CD4-positive, alpha-beta T cell treated with Interleukin-4 for 4 hours (primary cell): ENCODE measurements at places on chromosomes 12 and 14.
A peak's percentile ranks its signal among the peaks of the same experiment; 100 is the strongest.

GRCh38 chr14:77825895-77826519 lies 26.1 kb downstream of the ADCK1 start:
- no peak for DNase-seq

- no peak for DNase-seq
Observed at GRCh38 chr12:41967668-41968500, 176.8 kb downstream of the GXYLT1 start.

DNA sequence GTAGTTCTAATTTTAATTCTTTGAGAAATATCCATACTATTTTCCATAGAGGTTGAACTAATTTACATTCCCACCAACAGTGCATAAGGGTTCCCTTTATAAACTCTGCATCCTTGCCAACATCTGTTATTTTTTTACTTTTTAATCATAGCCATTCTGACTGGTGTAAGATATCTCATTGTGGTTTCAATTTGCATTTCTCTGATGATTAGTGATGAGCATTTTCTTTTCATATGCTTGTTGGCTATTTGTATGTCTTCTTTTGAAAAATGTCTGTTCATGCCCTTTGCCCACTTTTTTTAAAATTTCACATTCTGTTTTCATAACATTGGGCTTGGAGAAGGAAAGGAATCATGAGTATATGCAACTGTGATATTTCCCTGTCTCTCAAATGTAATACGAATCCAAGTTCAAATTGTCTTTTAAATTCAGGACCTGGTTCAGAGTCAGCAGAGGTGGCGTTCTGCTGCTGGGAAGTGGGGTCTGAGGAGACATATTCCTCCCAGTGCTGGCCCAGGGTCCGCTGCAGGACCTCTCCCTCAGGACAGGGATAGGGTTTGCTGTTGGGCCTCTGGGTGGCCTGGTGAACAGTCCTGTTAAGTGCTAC lies 81.2 kb upstream of the ETV6 start:
- no peak for DNase-seq

- peak; percentile 51 for DNase-seq
Observed at GRCh38 chr12:49092086-49092815, 2.4 kb downstream of the DHH start.

GRCh38 chr14:104353921-104354701 lies 215.7 kb downstream of the KIF26A start:
- no peak for DNase-seq

DNA sequence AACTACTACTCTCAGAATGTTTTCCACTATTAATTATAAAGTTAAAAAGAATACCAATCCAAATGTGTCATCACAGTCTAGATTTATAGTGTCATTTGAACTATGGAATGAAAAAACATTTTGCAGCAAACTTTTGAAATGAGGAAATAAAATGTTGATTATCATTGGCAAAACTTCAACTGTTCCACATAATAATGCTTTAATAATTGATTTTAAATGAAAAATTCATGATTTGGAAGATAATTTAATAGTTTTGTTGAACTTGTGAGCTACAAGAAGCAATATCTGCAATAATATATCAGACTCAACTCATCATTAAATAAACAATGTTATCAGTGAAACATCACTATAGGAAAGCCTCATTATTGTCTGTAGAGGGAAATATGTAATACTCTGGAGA lies 48.2 kb upstream of the DCN start:
- no peak for DNase-seq

GRCh38 chr14:85599939-85600338 lies 70.0 kb downstream of the FLRT2 start:
- no peak for DNase-seq

- peak; percentile 57 for DNase-seq
Observed at GRCh38 chr12:53232646-53233461, 845 bp upstream of the RARG start.

GRCh38 chr12:145369-145960 lies 68.5 kb downstream of the SLC6A12 start:
- DNase-seq: no peak

DNA sequence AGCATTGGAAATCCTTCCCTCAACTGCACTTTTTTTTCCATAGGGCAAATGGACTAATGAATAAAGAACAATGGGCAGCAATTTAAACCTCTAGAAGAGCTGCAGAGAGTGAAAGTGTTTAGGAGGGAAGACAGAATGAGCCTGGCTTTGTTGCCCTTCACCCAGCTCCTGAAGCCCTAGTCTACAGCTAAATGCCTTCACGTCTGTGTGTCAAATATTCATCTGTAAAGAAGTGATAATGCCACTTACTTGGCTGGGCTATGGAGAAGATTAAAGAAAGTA lies 45.6 kb downstream of the FLRT2 start:
- no peak for DNase-seq

GRCh38 chr14:83894568-83894967 lies 1635.4 kb upstream of the FLRT2 start:
- no peak for DNase-seq

- DNase-seq: peak; percentile 69
Observed at GRCh38 chr14:23660290-23661226, 24.4 kb downstream of the DHRS2 start.

- peak; percentile 60 for DNase-seq
Observed at GRCh38 chr12:47207829-47208248, 128.1 kb upstream of the AMIGO2 start.

DNA sequence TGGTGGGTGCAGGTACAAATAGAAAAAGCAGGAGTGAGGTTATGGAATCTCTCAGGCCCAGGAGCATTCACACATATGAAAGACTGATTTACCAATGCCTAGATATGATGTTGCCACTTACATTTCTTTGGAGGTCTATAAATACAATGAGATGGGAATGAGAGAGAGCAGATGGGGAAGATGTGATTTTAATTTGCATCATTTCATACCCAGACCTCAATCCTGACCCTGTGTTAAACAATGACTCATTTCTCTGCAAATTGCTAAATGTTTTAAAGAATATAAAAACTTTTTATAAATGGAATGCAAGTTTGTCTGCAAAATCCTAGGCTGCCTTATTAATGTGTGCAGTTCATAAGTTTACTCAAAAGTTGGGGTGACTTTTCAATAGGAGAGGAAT lies 38.6 kb upstream of the GNG2 start:
- no peak for DNase-seq

DNA sequence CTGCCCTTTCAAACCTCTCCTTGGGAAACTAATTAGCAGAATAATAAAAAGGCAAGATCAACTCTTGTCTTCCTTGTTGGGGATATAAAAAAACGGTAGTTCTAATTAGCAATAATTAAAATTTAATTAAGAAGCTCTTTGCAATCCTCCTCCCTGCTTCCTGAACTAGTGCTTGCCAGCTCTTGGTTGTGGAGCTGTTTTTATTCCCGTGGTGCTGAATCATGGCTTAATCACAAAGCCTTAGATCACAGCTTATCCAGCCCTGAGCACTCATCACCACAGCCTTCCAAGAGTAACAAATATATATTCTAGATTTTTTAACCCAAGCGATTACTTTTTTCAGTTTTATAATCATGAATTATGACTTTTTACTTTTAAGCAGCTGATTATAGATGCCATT lies 63.2 kb upstream of the INSM2 start:
- no peak for DNase-seq

GRCh38 chr12:56645201-56645716 lies 525 bp downstream of the ATP5F1B start:
- DNase-seq: no peak

- DNase-seq: no peak
Observed at GRCh38 chr12:119994892-119995658, 6.0 kb downstream of the BICDL1 start.

DNA sequence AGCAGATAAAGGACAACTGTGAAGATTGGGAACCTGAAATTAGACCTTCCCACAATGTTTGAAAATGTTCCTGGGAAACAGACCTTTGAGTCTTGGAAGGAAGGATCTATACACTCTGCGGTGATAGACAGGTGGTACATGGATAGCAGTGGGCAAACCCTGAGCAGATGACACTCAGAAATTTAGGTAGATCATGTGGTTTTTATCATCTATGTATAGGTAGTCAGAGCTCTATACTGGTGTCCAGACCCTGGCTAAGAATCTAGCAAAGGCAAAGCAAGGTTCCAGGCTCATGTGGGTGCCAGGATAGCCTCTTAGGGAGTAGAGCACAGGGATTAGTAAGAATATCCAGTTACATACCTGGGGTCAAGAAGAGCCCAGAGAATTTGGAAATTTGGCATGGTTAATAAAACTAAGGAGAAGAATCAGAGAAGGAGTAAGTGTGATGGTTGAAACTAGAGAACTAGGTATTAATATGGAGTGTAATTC lies 331.2 kb upstream of the FBXO33 start:
- DNase-seq: no peak

DNA sequence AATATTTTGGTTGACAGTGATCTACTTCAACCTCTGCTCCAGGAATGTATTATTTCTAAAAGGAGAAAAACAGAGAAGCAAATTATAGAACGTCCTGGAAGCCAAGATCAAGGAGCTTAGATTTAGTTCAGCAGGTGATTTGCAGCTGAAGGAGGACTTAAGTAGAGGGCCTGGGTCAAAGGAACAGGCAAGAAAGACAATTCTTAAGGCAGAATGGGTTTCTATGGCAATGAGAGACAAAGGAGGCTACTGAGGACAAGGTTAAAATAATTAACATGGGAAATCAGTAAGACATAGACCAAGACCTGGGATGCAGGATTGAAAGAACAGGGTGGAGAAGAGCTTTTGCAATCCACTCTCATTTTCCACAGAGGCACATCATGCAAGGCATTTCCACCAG lies 2.4 kb upstream of the SNW1 start:
- DNase-seq: no peak

- no peak for DNase-seq
Observed at GRCh38 chr12:51863933-51864832, 15.7 kb upstream of the FIGNL2 start.

- no peak for DNase-seq
Observed at GRCh38 chr14:86619726-86620125, 1089.8 kb downstream of the FLRT2 start.

DNA sequence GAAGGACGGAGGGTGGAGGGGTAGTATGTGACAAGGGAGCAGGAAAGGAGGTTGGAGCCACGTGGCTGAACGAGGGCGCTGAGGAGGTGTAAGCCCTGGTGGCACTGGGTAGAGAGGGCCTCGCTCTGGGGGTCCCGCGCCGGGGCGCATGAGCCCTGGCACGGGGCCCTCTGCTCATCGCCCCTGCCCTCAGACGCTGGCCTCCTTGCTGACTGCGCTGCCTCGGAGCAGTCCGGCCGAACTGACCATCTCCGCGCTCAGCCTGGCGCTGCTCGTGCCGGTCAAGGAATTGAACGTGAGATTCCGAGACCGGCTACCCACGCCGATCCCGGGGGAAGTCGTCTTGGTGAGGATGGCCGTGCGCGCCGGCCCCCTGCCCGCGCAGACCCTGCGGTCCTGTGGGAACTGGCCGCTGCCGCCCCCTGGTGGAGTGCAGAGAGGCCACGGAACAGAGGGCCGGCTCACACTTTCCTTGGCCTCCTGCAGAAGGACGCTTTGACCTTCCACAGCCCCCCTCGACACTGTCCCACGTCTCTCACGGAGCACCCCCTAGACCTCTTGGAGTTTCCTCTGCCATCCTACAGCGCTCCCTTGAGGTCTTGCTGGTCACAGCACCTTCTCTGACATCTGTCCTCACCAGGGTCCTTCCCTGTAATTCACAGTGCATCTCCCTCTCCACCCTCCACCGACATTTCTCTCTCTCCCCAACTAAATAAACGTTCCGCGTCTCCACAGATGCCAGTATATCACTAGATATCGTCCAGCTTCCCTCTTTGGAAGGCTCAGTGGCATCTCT lies 10.5 kb downstream of the ARHGEF25 start:
- peak; percentile 42 for DNase-seq

- no peak for DNase-seq
Observed at GRCh38 chr12:54020591-54021405, 7.4 kb upstream of the HOXC6 start.

DNA sequence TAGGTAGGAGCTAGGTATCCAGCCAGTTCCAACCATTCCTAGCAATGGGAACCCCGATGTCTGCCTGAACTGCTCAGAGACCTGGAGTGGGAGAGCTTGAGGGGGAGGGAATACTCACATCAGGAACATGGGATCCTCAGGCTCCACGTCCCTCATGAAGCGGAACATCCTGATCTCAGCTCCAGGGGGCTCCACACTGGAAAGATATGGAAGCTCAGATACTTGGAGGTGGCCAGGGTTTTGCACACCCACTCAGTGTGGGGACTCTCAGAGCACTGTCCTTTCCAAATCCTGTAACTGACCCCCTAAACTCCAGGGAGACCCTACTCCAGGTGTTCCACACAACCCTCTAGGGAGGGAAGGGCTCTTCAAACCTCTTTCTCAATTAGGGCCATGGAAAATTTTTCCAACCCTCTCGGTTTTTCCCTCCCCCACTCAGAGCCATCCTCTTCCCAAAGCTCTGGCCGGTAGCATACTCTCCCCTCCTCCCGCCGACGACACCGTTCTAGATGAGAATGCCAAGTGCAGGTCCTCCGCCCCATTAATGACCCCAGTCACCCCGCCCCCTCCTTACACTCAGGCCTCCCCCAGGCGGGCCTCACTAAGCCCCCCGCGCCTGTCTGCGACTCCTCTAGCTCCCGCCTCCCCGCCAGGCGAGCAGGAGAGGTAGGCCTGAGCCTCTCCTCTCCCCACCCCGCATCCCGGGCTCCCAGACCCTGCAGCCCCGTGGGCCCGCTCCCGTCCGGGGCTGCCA lies 597 bp downstream of the MLF2 start:
- DNase-seq: no peak

- DNase-seq: no peak
Observed at GRCh38 chr12:54249489-54249888, 30.4 kb downstream of the CBX5 start.

DNA sequence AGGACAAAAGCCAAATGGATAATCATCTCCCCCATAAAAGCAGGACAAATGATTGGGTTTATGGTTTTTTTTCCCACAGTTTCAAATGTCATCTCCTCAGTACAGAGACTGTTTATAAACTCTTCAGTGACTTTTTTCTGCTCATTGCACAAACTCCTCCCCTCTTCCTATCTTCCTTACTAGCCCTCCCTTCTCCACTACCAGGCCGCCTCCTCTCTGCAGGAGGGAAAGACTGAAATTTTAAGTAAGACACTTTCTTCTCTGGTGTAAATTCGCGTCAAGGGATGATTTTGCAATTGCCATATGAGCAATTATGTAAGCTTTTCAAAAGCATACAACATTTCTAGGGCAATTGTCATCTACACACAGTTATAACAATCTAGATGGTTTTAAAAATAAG lies 37.0 kb downstream of the BTG1 start:
- no peak for DNase-seq

DNA sequence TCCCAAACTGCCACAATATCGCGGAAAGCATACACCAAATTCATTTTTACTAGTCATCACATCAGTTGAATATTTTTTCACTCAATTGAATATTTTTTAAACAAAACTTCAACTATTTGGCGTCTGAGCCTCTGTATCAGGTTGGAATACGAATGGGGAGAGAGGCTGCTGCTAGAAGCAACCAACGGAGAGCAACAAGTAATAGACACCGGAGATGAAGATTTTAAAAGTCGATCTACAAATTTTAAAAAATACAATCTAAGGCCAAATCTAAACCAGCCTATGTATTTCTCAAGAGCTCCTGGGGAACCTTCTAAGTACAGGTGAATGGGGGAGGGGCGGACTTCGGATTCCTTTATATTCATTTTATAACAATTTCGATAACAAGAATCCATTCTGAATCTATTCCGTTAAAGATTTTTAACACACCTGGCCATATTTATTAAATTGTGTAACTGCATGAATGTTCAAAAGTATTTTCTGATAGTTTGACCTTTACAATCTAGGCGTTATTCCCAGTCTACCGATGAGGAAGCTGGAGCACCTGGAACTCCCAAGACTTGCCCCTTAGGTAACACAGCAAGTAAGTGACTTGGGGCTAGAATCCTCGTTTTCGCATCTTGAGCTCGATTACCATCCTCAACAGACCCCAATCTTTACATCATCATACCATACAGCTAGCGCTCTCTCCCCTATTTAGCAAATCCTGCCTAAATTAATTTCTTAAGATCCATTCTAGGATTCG lies 1.2 kb downstream of the GNPNAT1 start:
- no peak for DNase-seq
